Activated B cell treated with CpG ODN at 0.5 μM for 24 hours (primary cell): ENCODE measurements at places on chromosomes 5 and 9. TPM values are rescaled to one million over a fixed set of nuclear protein-coding genes. Genes with fewer than 3 reads are reported as not detected.

Gene CCNJL
- total RNA-seq, result 0.09 TPM in 1 of 2 replicates, not detected in the other

Gene PRSS3
- not detected in 2 replicates for total RNA-seq

Gene TLE1
- total RNA-seq, result 15.6 and 16.3 TPM in 2 replicates

DNA sequence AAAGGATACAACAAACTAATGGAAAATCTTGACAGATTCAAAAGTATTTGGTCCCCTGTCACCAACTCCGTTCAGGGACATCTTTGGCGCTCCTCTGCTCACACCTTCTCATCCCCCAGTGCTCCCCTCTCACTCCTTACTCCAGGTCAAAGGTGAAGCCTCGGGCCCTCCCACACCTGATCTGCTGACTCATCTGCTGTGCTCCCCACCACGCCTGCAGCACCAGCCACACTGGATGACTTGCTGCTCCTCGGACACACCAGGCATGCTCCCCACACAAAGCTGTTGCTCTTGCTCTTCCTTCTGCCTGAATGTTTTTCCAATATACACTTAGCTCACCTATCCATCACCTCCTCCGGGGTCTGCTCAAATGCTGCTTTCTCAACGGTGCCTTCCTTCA lies 123.4 kb downstream of the ESM1 start:
- DNase-seq, result no peak

DNA sequence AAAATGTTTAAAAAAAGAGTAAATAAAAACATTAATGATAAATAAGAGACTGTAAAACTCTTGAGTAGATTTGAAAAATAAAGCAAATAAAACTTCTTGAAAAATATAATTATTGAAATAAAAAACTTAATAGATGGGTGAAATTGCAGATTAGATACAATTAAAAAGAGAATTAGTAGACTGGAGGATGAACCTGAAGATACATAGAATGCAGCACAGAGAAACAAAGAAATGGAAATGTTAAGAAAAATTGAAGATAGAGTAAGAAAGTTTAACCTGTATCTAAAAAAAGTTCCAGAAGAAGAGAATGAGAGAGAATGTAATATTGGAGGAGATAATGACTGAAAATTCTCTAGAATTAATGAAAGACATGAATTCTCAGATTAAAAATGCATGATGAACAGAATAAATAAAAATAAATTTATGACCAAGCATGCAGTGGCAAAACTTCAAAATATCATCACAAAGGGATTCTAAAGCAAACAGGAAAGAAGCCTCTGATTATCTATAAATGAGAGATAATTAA lies 438.1 kb upstream of the CLINT1 start:
- DNase-seq, result no peak
